ENCODE measurements at places on chromosomes 11 and 22. TPM values are rescaled to one million over a fixed set of nuclear protein-coding genes. Genes with fewer than 3 reads are reported as not detected.

Gene CCDC116
- 0.23 TPM for polyA plus RNA-seq

Gene UBQLNL
- 0.77 TPM for polyA plus RNA-seq

Gene ADM2
- polyA plus RNA-seq = 0.16 TPM

Gene WNT11
- polyA plus RNA-seq = 18.0 TPM

Gene MMP11
- polyA plus RNA-seq = 9.5 TPM

Gene CHRM1
- not detected for polyA plus RNA-seq

Gene TRIM29
- 239 TPM for polyA plus RNA-seq

Gene OR5AL1
- polyA plus RNA-seq = not detected

Gene TMEM86A
- polyA plus RNA-seq = 2.7 TPM

Gene CRYBB2
- 0.43 TPM for polyA plus RNA-seq

Gene LMO1
- 0.77 TPM for polyA plus RNA-seq

Gene PDGFB
- 16.7 TPM for polyA plus RNA-seq

Gene ELMOD1
- 3.7 TPM for polyA plus RNA-seq

Gene OR5W2
- not detected for polyA plus RNA-seq

Gene SAMM50
- 63.7 TPM for polyA plus RNA-seq

Gene OR4A16
- polyA plus RNA-seq = not detected

Gene OR2AG1
- not detected for polyA plus RNA-seq

Gene LGALS1
- polyA plus RNA-seq = 2,513 TPM

Gene F2
- polyA plus RNA-seq = 0.09 TPM

Gene MRGPRG
- polyA plus RNA-seq = not detected

Gene DGCR6
- polyA plus RNA-seq = 70.4 TPM

Gene SLN
- polyA plus RNA-seq = not detected

Gene LYVE1
- 47.2 TPM for polyA plus RNA-seq

Gene SERGEF
- polyA plus RNA-seq = 7.0 TPM

Gene RAG1
- 11.4 TPM for polyA plus RNA-seq

Gene OR51I1
- not detected for polyA plus RNA-seq

Gene FLRT1
- polyA plus RNA-seq = 1.9 TPM

Gene LSP1
- 26.7 TPM for polyA plus RNA-seq

Gene TUB
- polyA plus RNA-seq = 13.9 TPM

Gene DDI1
- not detected for polyA plus RNA-seq

Gene RASL10A
- 2.0 TPM for polyA plus RNA-seq

Gene DRD4
- polyA plus RNA-seq = not detected

Data from muscle of arm (tissue), 14 donors.